OCI-LY7 (cell line): ENCODE measurements at places on chromosomes 12 and 14.

DNA sequence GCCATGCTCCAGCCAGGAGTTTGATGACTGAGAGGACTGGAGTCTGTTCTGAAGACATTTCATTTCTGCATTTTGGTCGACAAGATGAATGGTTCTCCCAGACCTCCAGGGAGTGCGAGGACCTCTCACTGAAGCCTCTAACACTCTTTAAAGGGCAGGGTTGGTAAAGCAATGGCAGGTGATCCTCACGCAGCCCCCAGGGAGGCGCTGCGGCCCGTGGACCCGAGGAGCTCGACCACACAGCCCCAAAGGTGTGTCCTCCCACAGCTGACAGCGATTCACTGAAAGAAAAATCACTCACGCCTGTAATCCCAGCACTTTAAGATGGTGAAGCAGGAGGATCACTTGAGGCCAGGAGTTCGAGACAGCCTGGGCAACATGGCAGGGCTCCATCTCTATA lies 183.8 kb upstream of the SFSWAP start:
- DNase-seq, result no peak

DNA sequence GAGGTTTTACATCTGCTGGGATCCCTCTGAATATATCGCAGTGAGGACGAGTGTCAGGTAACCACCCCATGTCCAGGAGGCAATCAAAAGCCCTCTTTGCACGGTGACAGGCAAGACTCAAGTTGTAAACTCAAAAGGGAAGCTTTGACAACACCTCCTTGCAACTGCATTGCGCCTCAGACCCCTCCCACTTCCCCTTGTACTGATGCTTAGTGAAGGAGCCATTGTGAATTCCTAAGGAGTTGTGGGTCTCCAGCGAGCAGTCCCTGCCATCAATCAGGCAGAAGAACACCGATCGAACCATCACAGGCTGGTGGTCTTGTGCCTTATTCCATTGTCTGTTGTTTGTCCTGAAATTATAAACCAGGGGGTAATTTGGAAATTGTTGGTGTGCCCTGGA lies 112.6 kb downstream of the CCDC60 start:
- no peak for DNase-seq

DNA sequence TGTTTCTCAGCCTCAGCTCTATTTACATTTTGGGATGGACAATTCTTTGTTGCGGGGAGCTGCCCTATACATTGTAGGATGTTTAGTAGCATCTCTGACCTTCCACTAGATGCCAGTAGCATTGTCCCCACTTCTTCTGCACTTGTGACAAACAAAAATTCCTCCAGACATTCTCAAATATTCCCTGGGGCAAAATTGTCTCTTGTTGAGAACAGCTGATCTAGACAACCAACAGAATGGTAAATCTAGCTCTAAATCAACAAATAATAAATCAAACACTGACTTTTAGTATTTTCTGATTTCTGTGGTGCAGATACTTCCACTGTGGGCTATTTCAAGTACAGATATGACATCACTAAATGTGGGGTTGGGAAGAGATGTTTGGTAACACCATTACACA lies 60.7 kb downstream of the MSRB3 start:
- DNase-seq, result no peak

DNA sequence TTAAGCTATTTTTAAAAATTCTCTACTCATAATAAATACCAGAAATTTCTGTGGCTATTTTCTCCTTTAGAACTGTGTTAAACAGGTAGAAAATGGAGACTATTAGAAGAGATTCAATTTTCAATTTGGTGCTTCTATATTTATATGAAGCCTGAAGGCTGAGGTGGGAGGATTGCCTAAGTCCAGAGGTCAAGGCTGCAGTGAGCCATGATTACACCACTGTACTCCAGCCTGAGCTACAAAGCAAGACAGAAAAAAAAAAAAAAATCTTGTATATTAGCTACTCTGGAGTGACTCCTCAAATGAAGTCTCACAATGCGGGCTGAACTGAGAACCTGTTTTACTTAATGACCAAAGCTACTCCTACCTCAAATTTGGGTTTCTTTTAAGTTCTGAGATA lies 9.8 kb upstream of the DPF3 start:
- no peak for DNase-seq

DNA sequence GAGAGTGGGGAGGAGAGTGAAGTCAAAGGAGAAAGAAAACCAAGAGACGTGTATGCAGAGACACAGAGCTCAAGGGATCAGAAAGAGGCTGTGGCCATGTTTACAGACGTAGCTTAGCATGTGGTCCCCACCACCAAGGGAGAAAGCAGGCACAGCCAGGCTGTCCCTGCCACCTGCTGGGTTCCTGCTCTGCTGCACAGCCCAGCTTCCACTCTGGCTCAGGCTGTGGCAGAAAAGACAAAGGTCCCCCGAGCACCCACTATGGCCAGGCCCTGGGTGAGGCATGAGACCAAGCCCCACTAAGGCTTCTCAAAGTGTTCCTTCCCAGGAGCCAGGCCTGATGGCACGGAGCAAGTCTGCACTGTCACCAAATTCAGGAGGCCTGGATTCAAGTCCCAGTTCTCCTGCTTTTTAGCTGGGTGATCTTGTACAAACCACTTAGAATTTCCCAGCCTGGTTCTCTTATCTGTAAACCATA lies 25.9 kb upstream of the COL2A1 start:
- peak; percentile 11 for DNase-seq

- DNase-seq, result no peak
Observed at GRCh38 chr12:121057794-121058193, 18.7 kb upstream of the OASL start.

GRCh38 chr12:7502612-7503011 lies 965 bp downstream of the CD163 start:
- DNase-seq, result no peak

- no peak for DNase-seq
Observed at GRCh38 chr12:19910681-19911080, 457.7 kb upstream of the PDE3A start.

DNA sequence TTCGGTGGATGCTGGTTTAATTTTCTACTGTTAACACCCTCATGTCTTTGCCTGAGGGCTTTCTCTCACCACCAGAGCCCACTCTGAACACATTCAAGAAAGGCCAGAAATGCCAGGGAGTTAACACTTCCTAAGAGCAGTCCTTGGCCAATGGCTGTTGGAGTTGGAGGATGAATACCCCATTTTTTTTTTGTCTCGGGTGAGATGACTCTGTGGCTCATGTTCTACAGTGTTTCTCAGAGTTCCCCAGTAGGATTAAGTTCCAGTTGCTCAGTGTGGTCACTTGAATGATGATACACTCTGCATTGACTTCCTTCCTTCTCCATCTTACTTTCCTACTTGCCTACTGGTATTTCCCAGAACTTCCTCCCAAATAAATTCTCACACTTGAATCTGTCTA lies 65.8 kb downstream of the FOS start:
- DNase-seq, result no peak

- DNase-seq, result no peak
Observed at GRCh38 chr14:104554088-104554607, 25.4 kb upstream of the C14orf180 start.

GRCh38 chr12:25186788-25187402 lies 8.1 kb downstream of the DNAI7 start:
- no peak for DNase-seq

GRCh38 chr12:108093209-108093608 lies 35.9 kb upstream of the WSCD2 start:
- DNase-seq, result no peak

DNA sequence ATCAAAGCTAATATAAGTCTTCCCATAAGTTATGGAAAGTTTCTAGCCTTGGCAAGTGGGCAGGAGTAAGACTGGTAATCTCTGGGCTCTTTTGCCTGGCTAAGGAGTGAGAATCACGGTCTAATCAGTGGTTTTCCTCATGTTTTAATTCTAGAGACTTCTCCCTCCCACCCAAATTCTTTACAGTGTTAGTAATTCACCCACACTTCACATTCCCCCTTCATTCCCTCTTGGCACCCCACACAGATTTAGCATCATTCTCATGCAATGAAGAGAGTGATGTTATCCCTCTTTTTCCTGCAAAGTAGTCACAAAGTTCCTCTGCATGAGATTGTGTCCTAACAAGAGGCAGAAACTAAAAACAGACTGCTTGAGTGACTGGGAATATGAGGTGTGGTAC lies 28.6 kb upstream of the CACNA2D4 start:
- no peak for DNase-seq

GRCh38 chr14:99189201-99189801 lies 82.7 kb downstream of the BCL11B start:
- DNase-seq, result no peak

GRCh38 chr12:23930599-23930998 lies 18.9 kb downstream of the SOX5 start:
- no peak for DNase-seq

DNA sequence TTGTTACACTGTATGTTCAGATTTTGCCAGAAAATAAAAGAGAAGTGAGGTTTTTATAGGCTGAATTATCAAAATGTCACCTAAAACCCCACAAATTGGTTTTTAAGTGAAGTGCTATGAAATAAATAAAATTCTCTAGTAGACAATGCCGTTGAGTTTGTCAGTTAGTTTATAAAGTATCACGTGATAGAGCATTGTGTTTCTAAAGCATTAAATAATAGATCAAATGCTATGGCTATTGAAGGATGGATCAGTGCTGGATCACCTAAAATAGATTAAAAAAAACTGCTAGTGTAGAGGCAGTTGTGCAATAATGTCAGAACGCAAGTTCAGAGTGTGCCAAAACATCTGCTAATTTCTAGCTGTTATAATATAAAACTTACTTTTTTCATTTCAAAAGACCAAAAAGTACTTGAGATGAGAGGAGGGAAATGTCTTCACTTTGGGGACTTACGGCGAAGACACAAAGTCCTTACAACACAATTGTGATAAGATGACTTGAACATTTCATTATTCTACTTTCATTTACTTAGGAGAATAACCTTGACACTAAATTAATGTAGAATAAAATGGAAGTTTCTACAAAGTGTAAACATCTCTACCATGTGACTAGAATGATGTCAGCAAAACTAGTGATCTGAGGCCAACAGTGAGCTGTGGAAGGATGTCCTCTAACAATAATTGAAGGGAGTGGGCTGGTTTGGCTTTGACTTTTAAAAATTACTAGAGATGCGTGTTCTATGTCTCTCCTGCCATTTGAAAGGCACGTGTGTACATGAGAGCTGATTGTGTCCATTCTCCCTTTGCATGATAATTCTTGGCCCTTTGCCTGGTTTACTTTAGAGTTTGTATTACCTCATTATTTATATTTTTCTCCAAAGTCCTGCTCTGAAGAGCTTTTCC lies 154.4 kb upstream of the PDE3A start:
- no peak for DNase-seq

GRCh38 chr14:71701990-71702389 lies 230.2 kb upstream of the RGS6 start:
- no peak for DNase-seq

DNA sequence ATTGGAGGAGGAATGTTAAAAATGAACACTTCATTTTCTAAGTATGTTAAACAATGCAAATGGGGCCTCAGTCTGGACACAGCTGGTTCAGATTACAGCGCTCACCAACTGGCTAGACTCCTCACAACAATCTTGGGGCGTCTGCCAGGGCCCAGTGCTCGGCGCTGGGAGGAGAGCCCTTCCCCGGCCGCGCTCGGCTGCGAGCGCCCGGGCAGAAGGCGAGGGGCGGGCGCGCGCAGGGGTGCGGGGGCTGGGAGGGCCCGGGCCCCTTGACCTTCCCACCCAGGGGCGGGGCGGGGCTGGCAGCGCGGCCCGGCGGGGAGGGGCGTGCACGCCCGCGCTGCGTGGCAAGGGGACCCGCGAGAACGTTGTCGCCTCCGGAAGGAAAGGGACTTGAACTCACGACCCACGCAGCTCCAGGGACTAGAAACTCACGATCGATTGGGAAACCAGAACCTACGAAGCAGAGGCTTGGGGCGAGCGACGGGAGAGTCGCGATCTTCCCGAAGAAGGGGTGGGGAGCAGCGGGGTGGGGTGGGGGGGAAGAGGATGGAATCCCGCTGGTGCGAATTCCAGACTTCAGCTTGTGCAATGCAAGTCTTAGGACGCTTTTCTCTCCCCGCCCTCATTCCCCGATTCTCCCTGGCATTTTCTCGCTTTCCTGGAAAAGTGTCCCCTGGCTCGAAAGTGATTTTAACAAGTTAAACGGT lies at the start of gene FBLN5:
TSS of gene FBLN5 (minus strand) at position 220 of the 710 bp plus-strand sequence. CDS start 465 bp downstream, outside the sequence.
- DNase-seq, result no peak

DNA sequence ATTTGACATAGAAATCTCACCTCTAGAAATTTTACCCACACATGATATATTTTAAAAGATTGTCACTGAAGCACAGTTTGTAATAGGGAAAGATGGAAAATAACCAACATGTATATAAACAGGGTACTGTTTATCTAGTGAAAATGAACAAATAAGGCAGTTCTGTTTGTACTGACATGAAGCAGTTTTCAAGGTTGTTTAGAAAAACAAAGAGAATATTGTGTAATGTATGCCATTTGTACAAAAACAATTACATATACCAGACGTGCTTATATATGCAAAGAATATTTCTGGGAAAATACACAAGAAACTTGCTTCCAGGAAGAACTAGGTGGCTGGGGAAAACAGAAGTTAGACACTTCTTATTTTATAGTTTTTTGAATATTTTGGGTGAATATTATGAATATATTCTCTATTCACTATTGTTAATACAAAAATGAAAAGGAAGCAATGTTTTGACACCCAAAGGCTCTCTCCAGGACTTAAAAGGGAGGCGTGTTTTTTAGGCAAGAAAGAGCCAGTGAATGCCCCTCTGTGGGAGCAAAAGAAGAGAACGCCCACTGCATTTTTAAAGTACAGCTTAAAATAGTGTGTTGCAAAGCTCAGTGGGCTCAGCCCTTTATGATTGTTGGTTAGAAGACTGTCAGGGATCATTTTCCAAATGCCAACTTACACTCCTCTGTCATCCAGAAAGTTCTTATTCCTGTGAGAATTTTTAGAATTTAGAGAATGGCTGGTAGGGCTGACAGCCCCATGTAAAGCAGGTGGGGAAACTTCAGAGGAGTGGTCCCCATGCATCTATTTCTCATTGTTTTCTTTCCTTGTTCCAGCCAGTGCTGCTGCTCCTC lies 59.6 kb upstream of the FERMT2 start:
- DNase-seq, result no peak

DNA sequence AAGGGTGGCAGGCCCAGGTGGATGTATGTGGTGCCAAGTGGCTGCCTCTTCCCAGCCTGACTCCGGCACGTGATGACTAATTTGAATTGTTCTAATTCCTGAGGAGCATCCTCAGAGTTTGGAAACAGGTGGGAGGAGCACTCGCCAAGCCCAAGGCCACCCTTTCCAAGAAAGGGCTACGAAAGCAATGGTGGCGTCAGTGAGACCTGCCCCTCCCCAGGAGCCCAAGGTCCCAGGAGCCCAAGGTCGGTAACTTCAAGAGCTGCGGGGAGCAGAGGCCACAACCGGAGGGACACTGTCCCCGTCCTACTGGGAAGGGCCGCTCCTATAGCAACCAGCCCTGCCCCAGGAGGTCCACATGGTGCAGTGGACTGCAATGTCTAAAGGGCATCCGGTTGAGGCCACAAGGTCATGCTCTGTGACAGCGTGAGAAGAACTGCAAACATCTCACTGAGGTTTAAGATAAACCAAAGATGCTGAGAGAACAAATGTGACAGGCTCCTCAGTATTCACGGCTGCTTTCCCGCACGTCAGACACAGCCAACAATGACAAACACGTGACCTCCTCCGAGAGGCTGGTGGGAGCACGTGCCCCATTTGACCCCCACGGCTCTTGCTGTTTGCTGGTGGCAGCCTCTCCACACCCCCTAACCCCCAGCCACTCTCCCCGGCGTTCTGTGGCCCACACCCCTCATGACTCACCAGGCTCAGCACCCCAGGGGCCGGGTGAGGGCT lies 79.6 kb downstream of the ITPK1 start:
- DNase-seq, result no peak

GRCh38 chr14:21100931-21101330 lies at the start of gene TMEM253:
TMEM253 (plus strand) TSS chr14:21101066; CDS start chr14:21101344, 278 bp downstream.
- no peak for DNase-seq

GRCh38 chr14:54785136-54785777 lies 117.4 kb downstream of the GCH1 start:
- peak; percentile 14 for DNase-seq
